ENCODE measurements at places on chromosomes 1 and 21.

GRCh38 chr1:64846573-64847430 is 101.9 kb downstream of the RAVER2 start:
- no peak for DNase-seq

DNA sequence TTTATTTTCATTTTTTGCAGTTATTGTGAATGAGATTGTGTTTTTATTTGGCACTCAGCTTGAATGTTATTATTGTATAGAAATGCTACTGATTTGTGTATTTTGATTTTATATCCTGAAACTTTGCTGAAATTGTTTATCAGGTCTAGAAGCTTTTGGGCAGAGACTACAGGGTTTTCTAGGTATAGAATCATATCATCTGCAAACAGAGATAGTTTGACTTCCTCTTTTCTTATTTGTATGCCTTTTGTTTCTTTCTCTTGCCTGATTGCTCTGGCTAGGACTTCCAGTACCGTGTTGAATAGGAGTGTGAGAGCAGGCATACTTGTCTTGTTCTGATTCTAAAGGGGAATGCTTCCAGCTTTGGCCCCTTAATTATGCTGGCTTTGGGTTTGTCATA is 27.3 kb downstream of the ZNF691 start:
- DNase-seq: no peak

DNA sequence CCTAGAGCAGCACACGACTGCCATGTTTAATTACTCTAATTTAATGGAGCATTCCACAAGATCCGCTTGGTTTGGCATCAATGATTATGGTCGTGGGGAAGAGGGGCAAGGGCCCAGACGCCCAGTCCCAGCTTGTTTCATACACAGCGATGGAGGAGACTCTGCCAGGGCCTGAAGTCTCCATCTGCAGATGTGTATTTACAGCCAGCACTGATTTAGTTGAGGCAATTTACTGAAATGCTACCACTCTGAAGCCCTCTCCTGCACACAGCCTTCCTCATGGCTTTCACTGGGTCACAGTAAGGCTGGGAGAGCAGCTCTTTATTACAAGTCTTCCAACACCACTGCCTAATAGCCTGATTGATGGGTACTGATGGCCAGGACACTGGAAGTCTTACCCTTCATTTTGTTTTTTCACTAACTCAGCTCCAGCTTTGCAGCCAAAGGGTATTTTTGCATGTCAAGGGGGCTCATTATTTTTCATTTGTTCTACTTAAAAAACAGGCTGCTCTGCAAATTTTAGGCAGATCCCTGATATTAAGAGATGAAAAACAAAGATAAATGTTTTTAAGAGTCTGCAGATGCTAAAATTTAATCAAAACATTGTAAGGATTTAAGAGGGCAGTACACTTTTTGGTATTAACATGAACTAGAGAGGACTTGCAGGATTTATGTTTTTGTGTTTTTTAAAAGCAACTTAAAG is 236.3 kb downstream of the SIPA1L2 start:
- no peak for DNase-seq

DNA sequence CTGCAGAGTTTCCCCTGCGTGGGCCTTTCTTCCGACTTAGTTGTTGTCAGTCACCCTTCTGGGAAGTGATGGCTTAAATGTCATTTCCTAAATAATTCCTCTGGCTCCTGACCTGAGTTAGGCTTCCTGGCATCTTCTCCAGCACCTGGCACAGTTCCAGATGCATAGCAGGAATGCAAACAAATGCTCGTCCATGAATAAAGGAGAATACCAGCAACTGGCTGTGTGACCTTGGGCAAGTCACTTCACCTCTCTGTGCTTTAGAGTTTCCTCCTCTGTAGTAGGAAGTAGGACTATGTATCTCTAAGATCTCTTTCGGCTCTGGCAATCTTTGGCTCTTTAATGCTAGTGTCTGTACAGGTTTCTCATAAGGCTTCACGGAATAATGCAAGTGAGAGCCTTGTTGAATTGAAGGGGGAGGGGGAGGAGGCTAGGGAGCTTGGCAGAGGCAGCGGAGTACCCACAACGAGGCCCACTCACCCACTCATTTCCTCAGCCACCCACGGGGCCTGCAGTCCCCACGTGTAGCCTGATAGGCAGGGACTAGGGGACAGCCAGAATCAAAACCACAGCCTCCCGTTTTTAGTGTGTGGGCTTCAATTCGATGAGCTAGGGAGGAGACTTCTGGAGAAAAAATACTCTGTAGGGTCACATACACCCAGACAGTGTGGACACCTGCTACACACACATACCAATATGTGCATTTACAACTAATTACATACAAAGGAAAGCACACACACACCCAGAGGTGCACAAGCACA is 48.1 kb downstream of the TENT5C start:
- no peak for DNase-seq

DNA sequence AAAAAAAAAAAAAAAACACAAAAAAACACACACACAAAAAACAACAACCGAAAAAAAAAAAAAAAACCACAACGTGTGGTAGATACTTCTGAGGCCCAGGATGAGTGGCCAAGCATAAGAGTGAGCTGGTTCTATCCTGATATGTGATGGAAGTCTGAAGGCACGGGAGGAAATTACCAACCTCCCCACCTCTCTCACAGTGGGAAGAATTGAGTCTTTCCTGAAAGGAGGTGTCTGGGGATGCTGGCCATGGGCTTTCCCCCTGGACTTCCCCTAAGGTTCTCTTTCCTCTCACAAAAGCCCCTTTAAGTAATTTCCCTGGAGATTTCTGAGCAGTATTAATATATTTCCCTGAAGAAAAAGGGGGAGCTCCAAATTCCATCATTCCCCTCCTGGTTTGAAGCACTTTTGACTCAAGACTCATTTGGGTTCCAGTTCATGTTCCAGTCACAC is 5.2 kb downstream of the TMCC2 start:
- DNase-seq: no peak

DNA sequence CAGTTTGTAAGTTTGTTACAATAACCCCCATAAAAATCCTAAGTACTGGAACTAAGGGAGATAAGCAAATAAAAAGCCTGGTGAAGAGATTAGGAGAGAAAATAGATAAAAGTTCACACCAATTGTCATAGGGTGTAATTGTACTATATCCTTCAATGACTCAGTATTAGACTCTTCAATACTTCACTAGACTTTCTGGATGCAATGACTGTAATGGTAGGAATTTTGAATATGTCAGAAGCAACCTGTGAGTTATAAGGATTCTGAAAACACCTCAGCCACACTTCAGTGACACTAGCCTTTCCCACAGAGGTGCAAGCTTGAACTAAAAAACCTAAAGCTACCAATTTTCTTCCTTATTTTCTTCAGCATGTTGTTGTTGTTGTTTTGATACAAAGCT is 147.9 kb downstream of the PTGER3 start:
- no peak for DNase-seq

GRCh38 chr1:89807983-89808382 is 12.8 kb upstream of the LRRC8D start:
- DNase-seq: no peak

DNA sequence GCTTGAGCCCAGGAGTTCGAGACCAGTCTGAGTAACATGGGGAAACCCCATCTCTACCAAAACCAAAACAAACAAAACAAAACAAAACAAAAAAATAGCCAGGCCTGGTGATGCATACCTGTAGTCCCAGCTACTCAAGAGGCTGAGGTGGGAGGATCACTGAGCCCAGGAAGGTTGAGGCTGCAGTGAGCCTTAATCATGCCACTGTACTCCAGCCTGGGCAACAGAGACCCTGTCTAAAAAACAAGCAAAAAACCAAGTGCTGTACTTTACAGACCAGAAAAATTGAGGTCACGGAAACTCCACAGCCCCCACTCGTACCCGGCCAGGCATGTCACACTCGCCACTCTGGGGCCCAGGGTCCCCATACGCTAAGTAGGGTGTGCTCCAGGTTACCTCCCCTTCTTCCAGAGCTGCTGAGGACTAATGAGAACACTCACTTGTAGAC is 22.9 kb downstream of the ATP2B4 start:
- no peak for DNase-seq

DNA sequence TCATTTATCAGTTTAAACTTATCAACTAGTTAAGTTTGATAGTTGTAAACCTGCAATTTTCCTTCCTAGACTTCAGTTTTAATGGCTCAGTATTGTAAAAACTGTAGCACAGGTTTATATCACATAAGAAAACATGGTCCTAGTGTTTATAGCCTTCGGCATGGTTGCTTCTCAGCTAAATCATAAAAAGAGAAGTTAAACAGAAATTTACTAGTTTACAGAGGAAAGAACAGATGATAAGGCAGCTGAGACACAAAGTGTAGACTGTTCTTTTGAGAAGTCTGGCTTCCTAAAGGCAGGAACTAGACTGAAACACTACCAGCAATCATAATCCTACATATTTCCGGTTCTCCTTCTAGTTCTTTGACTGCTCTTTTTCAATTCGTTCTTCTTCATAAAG is 39.8 kb downstream of the WNT2B start:
- DNase-seq: no peak

DNA sequence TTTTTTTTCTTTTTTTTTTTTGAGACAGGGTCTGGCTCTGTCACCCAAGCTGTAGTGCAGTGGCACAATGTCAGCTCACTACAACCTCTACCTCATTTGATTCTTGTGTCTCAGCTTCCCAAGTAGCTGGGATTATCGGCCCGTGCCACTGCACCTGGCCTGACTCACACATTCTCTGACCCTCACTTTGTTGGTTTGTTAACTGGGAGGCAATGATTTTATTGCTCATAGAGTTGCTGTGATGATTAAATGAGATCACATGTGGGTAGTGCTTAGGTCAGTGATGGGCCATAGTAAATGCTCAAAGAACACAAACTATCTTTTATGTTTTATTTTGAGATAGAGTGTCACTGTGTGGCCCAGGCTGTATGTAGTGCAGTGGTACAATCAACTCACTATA is 47.3 kb upstream of the SSBP3 start:
- DNase-seq: no peak

DNA sequence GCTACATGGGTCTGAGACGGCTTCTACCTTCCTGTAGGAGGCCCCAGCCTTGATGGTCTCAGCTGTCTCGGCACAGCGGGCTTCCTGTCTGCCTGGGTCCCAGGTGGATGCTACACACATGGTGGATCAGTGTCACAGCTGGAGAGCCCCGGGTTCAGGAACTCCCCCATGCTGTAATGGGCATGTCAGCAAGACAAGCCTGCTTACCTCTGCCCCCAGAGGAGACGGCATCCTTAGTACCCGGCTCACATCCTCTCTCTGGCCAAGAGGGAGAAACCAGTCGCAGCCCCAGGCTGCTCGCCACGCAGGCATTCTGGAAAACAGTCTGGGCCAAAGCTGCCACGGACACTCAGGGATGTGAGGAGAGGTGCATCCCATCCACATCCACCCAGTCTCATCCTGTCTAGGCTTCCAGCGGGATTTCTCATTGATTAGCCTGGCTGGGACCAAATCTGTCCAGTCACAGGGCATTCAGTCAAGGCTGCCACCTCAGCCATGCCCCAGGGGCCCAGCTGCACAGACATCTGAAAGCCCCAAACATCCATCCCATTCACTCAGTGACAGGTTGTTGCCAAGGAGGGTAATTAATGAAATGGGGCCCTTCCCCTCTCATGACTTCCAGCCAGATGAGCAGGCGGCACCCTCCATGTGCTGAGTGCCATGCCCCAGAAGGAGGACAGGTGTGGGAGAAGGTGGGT is 10.5 kb downstream of the SNAP47 start:
- DNase-seq: no peak

DNA sequence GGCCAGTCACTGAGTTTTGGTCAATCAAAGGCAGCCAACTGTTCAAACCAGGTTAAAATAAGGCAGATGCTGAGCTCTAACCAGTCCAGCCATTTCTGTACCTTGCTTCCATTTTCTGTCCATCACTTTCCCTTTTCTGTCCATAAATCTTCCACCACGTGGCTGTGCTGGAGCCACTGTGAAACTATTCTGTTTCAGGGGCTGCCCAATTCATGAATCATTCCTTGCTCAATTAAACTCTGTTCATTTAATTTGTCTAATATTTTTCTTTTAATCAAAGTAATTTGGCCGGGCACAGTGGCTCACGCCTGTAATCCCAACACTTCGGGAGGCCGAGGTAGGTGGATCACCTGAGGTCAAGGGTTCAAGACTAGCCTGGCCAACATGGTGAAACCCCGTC is 22.7 kb upstream of the LGALS8 start:
- DNase-seq: no peak

DNA sequence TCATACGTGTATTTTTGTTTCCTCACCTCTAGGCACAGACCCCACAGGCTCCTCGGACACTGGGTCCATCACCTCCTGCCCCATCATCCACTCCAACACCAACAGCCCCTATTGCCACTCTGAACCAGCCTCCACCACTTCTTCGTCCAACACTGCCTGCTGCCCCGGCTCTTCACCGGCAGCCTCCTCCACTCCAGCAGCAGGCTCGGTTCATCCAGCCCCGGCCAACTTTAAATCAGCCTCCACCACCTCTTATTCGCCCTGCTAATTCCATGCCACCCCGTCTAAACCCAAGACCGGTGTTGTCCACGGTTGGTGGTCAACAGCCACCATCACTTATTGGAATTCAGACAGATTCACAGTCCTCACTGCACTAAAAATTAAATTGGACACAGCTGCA is 13.2 kb upstream of the TRAF5 start:
- no peak for DNase-seq

Measured in stimulated activated CD8-positive, alpha-beta memory T cell treated with anti-CD3 and anti-CD28 coated beads, Interleukin-7, amount 100 ng/mL, for 24 hours (primary cell).